ENCODE measurements at places on chromosomes 6 and 20.

DNA sequence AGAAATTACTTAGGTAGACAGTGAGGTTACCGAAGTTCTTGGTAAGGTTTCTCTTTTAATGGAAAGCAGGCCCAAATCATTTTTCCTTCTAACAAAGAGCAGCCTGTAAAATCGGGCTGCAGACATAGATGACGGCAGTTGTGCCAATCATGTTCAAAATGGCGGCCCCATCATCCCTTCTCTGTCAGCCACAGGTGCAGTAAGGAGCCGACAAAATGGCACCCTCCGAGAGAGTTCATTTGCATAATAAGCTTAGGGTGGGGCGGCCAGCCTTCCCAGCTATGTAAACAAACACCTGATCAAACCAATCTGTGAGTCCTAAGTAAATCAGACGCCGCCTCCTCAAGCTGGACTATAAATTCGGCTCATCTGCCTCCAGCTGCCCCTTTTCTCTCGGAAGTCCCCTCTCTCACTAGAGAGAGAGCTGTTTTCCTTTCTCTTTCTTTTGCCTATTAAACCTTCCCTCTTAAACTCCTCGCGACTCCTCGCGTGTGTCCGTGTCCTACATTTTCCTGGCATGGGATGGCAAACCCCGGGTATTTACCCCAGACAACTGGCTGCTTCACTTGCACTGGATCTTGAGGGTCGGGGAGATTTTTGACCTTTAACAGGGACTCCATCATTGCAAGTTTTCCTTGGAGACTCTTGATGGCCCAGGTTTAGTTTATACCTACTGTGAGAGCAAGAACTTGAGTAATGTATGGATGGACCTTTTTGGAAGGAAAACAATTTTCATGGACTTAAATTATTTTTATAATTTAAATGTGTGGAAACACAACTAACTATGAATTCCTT lies 8.9 kb upstream of the DDR1 start:
- DNase-seq = no peak

DNA sequence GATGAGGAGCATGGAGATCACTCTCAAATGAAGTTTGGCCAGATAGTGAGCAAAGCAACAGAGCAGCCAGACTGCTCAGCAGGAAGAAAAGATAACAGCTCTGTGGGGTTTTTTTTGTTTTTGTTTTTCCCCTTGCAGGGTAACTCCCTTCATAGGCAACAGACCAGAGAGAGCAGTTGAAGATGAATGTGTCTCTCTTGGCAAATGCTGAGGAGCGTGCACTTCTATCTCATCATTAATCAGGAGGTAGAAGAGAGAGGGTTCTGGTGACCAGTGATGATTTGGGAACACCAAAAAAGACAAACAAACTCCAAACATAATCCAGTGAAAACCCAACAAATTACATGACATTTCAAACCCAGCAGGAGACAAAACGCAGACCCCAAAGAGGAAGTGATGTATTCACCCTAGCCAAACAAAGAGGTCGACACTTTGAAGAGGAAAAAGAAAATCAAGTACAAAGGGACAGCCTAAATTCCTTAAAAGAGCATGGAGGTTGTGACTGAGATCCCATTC lies 66.2 kb upstream of the RREB1 start:
- no peak for DNase-seq

DNA sequence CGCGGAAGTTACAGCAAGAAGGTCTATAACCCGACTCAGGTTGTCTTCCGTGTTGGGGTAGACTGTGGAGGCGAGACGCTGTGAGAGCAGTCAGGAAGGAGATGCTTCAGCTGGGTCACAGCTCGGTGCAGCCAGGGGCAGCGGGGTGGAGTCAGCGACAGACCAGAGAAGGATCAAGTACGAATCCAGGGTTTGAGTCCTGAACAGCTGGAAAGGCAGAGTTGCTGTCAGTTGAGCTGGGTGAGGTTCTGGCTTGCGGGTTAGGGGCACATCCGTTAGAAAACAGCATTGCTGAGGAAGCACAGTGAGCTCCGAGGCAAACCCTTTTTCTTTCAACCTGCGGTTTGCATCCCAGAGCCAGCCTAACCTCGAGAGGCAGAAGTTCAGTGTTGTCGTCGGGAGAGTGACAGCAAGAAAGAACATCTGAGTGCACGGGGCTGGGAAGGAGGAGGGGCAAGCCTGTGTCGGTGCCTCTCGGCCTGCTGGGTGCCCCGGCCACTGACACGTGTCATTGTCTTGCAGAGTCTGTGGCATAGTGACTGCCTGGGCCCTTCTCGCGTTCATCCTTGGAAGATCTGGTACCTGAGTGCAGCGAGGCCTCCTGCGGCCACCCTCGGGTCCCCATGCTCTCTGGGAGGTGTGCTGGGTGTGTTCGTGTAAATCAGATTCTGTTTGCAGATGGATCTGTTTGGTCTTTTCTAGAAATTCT lies 20.0 kb downstream of the PNLDC1 start:
- DNase-seq = peak; percentile 70

DNA sequence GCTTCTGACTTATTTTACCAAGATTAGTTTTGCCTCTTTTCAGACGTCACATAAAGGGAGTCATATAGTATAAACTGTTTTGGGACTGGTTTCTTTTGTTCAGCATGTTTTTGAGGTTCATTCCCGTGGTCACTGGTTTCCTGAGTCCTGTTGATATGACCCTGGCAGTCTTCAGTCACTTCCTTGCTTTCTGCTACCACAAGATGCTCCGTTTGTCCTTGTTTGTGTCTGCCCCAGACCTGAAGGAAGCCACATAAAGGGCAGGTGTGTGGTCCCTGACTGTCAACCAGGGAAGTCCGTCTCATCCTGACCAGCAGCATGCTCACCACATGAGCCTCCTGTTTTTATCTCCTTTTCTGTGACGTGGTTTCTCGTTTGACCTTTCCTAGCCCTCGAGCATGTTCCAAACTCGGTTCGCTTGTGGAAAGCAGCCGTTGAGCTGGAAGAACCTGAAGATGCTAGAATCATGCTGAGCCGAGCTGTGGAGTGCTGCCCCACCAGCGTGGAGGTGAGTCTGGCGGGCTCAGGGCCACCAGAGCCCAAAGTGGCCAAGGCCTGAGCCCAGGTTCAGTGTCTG lies 26.1 kb upstream of the C20orf204 start:
- no peak for DNase-seq

- DNase-seq = no peak
These were observed 14.7 kb downstream of the KCNQ2 start for GRCh38 chr20:63457737-63458136.

- DNase-seq = no peak
These were observed 7.4 kb upstream of the PCK1 start for GRCh38 chr20:57553376-57554018.

- DNase-seq = no peak
These were observed 2.1 kb downstream of the C6orf141 start for GRCh38 chr6:49552596-49552995.

DNA sequence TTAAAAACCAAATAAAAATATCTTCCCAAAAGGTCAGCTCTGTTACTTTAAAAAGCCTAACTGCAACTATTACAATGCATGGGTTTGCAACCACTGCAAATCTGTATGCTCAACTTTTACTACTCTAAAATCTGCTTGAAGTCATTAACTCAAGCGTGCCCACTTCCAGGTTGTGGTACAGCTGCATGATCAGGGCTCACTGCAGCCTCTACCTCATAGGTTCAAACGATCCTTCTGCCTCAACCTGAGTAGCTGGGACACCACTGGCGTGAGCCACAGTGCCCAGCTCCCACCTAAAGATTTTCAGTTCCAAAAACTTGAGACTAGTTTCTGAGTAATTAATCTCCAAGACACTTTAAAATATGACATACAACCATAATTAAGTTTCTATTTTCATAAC lies 8.2 kb downstream of the DIDO1 start:
- no peak for DNase-seq

Data from KG1 (cell line).